Femur (tissue), 1 donor: ENCODE measurements at places on chromosomes 16 and 17.
A peak's percentile ranks its signal among the peaks of the same experiment; 100 is the strongest.

- DNase-seq, result no peak
These were observed 20.7 kb downstream of the SLC43A2 start for GRCh38 chr17:1607971-1608320.

DNA sequence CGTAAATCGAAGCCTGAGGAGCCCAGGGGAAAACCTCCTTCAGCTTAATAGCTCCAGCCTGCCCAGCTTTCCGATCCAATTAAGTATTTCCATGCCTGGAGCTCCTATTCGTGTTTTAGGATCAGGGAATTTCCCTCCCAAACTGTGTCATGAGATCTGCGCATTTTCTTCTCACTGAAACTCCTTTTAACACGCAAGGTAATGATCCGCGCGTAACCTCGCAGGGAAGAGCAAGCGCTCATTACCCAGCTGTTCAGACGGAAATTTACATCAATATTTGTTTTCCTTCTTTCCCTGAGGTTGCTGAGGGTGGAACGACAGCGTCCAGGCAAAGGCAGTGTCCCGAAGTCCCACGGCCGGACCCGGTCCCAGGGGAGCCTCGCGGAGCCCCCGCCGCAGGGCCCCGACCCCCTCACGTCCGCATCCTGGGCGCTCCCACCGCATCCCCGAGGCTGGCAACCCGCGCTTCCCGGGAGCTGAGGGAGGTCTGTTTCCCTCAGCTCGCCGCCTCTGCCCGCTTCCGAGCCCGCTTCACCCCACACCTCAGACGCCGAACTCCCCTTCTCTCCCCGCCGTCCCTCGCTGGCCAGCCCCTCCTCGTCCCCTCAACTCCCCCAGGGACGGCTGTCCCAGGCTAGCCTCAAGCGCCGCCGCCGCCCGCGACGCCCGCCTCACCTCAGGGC lies 415 bp downstream of the ABCA5 start:
- no peak for DNase-seq

GRCh38 chr17:66945147-66945835 lies 19.2 kb upstream of the CACNG4 start:
- no peak for DNase-seq

DNA sequence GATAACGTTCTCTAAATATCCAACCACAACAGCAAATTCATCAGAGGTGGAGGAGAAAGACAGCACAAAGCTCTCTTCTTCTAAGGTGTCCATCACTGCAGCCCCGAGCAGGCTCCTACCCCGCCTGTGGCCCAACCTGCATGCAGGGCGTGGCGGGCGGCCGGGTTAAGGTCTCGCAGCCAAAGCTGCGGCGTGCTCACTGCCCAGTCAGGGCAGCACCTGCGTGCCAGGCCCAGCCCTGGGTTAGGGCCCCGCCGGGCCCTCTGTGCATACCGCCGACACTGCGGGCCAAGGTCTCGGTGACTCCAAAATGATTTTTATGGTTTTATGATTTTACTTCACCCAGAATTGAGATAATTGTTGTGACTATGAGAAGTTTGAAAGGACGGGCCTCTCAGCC lies 57.8 kb downstream of the FOXK2 start:
- DNase-seq, result no peak

GRCh38 chr16:81060576-81061306 lies 16.3 kb downstream of the C16orf46 start:
- DNase-seq, result no peak

GRCh38 chr16:11535494-11535893 lies 51.2 kb downstream of the LITAF start:
- no peak for DNase-seq

- no peak for DNase-seq
These were observed 4.5 kb upstream of the SAMD14 start for GRCh38 chr17:50134206-50135110.

GRCh38 chr17:6548578-6549330 lies 7.6 kb downstream of the PITPNM3 start:
- DNase-seq, result peak; percentile 32

DNA sequence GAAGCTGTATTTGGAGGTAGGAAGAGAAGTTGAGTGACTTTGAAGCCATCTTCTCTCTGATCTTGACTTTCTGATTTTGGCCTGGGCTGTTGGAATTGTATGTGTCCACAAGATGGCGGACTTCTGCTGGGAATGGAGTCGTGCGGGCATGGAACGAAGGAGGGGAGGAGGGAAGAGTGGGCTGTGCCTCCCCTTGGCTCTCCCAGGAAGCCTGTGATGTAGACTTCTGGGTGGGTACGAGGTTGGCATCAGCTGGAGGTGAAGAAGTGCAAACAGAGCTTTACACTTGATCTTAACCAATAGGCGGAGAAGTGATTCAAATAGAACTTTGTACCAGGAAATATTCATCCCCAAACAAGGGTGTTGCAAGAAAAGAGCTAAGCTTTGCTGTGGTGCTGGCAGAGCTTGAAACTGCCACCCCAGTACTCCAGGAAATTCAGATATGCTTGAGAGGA lies 7.4 kb upstream of the TMEM220 start:
- DNase-seq, result peak; percentile 77

DNA sequence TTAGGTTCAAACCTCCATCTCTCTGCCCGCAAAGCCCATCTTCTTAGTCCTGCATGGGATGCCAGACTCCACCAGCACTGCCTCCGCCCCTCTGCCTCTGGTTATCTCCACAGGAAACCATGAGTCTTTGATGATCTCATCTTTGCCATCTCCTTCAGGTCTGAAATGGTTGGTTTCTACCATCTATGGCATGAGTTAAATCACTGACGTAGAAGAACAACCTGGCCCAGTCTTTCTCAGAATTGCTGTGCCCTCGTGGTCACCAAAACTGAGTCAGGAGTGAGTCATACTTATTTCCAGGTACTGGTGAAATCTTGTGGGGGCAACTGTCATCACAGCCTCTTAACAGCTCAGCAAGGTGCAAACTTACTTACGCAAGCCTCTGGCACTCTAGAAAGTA lies 468.7 kb upstream of the C16orf82 start:
- DNase-seq, result no peak

- peak; percentile 60 for DNase-seq
These were observed 4.0 kb upstream of the BRD7 start for GRCh38 chr16:50372611-50373344.

DNA sequence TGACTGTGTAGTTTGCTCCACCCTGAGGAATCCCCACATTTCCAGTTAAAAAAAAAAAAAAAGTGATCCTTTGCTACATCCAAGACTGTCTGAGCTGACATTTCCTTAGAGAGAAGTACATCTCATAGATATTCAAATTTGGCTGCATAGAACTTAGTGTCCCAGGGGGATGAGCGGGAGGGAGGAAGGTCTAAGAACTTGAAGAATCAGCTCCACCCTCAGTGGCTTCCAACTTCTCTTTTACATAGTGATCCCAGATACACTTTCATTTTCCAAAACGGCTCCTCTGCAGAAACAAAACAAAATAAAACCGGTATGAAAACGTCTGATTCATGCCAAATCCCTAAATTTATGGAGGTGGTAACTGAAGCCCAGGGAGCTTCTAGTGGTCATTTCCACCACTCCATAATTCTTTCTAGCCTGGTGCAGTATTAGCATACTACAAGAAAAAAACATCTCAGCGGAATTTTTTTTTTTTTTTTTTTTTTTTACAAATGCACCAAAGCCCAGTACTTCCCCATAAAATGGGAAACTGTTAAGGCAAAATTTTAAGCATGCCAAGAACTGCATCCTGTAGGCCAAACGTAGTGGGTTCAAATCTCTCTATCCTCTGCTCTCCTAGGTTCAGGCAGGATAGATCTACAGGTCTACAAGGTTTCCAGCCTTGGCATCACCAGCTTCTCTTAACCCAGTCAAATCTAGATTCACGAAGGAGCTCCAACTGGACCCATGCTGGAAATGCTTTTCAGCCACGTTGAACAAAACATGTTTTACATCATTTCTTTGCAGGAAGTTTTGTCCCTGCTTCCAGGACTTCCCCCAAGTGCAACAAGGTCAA lies 29.3 kb downstream of the MAF start:
- DNase-seq, result peak; percentile 41

DNA sequence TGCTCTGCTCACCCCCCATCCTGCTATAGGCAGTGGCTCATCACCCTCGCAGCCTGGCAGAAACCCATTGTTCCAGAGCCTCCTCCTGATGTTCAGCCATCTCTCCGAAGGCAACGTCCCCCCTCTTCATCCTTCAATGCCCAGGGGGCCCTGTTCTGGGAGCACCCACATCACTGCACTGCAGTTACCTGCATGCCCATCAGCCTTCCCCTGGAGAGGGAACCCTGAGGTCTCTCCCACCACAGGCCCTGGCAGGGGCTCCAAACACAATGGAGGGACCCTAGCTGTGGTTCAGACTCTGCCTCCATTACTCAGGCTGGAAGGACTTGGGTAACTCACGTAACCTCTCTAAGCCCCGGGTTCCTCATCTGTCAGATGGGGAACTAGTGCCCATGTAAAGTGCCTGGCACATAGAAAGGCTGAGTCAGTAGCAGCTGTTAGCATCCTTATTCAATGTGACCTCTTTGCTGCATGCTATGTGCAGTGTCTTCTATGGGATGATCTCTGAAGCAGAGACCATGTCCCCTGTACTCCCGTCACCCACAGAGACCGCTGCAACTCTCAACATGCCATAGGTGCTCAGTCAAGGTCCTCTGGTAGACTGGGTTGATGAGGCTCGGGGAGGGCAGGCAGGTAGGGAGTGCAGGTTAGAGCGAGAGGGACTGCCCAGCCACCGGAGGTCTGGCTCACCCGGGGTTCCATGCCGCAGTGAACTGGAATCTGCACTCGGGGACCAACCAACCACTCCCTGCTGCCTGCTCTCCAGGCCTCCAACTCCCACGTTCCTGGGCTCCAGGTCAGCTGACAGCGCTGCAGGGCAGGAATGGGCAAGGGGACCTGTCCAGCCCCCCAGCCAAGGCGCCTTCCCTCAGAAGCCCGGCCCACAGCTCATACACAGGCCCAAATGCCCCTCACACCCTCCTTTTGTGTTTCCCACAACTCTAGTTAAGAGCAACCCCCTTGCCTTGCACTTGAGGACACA lies 233.2 kb downstream of the ZNF423 start:
- peak; percentile 14 for DNase-seq

- no peak for DNase-seq
These were observed 65.5 kb downstream of the PLD6 start for GRCh38 chr17:17140590-17140980.

DNA sequence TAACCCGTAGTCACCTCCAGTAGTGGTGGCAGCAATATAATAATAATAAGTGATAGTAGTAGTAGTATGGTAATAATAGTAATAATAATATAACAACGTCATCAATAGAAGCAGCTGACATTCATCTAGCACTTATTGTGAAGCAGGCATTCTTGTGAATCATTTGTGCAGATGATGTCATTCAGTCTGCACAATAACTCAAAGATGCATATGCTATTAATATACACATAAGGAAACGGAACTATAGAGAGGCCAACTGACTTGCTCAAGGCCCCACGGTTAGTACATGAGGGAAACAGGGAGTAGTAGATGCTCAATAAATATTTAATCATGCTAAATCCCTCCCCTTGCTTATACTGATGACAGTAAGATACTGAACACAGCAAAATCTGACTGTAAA lies 35.4 kb upstream of the GAN start:
- no peak for DNase-seq

- no peak for DNase-seq
These were observed 10.8 kb upstream of the RIPOR1 start for GRCh38 chr16:67517661-67518423.

DNA sequence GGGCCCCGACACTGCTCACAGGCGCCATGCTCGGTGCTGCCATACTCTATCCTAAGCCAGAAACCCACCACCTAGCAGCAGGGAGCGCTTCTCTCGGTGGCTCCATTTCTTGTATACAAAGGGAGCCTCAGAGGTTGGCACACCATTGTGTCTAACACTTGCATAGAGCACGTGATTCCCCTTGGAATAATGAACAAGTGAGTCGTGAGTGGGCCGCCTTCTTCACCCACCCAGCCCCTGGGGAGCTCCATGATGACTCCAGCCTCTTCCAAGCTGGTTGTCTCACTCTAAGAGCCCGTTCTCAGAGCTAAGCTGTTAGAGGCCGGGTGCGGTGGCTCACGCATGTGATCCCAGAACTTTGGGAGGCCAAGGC lies 82.3 kb upstream of the ZNF469 start:
- no peak for DNase-seq

- DNase-seq, result no peak
These were observed 1.6 kb downstream of the HS3ST6 start for GRCh38 chr16:1916640-1916990.

DNA sequence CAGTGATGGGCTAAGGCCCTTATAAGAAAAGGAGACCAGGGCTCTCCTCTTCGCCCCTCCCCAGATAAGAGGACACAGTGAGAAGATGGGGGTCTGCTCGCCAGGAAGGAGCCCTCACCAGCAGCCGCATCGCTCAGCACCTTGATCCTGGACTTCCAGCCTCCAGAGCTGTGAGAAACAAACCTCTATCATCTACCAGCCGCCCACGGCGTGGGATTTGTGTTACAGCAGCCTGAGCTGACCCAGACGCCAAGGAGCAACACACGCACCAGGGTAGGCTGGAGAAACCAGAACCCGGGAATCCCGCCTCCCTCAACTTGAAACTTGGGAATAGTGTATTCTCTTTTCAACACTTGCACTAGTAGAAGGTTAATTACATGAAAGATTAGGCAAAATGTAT lies 4.2 kb upstream of the ZG16B start:
- DNase-seq, result no peak

DNA sequence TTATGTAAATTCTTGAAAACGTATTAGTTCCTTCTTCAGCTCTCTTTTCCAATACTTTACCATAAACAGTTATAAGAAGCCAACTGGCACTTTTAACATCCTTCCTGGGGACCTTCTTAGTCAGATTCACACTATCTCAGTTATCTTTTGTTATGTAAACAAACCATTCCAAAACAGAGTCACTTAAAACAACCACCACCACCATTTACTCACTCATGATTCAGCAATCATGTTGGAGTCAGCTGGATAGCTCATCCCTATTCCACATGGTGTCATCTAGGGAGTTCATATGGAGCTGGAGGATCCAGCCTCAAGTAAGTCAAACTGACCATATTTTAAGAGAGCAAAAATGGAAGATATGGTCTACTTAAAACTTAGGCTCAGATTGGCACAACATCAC lies 240.3 kb upstream of the IRX3 start:
- no peak for DNase-seq

DNA sequence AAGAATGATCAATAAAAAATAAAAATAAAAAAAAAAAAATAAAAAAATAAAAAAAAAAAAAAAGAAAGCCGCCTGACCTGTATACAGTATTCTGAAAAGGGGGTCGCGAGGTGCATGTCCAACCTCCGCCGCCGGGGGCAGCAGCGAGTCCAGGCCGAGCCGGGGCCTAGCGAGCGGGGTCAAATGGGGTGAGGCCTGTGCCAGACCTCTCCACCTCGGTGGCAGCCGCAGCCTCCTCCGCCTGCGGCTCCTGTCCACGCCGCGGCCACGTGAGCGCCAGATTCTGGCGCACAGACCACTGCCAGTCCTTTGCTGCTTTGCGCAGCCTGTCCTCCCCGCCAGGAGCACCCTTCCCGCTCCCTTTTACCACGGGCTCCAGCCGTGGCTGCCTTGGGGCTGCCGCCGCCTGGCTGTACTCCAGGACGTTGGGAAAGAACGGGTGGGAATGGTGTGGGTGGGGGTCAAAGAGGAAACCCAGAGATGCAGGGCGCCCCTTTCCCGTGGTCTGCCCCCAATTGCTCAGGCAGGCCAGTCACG lies 2.4 kb upstream of the BCKDK start:
- peak; percentile 86 for DNase-seq
